ENCODE measurements at places on chromosomes 12 and 14.

- no peak for DNase-seq
Observed at GRCh38 chr12:70052476-70052875, 190.8 kb upstream of the CNOT2 start.

GRCh38 chr14:95260537-95261361, 59.0 kb downstream of the CLMN start:
- DNase-seq, result no peak

DNA sequence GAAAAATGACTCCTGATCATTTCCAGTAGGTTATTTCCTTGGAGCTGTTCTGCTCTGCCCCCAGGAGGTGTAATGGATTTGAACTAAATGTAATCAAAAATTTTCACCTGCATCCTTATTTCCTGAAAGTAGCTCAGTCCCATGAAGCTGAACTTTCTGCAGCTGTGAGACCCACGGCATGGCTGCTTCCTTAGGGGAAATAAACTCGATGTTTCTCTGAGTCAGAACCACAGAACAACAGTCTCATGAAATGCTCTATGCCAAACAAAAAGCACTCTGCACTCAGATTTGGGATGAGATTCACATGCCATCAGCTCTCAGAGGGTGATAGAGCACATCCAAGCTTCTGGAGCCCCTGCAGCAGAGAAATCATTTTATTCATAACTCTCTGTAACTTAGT, 224.1 kb upstream of the PLEKHG7 start:
- no peak for DNase-seq

DNA sequence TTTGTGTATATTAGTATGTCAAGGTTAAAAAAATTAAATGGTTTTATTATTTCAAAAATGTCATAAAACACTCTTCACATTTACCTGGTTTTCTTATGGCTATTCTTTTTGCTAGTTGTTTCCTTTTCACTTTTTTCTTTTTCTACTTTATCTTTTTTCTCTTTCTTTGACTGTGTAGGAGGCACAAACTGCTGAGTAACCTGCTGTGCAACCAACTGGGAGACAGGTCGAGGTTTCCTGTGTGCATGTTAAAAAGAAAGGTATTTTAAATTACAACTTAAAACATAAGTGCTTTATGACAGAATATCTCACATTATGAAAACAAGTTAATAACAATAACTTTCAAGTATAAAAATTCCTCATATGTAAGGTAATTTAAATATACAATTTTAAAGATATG, 16.9 kb upstream of the GXYLT1 start:
- no peak for DNase-seq

DNA sequence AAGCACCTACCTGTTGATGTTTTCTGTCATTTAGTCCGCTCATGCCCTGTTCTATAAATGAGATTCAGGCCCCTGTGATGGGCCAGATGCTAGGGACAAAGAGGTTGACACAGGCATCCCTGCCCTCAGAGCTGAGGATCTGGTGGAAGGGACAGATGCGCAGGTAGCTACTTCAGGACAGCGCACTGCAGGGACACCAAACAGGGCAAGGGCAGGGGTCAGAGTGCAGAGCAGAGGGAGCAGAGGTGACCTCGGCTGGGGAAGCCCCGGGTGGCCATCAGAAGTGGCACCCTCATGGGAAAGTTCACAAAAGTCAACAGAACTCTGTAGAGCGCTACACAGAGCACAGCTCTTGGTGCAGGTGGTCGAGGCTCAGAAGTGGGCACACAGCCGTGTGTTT, 5.6 kb upstream of the PNMA1 start:
- no peak for DNase-seq

- peak; percentile 84 for DNase-seq
Observed at GRCh38 chr12:122980183-122981035, at the start of gene ARL6IP4. Gene ARL6IP4 (plus strand): TSS chr12:122980681. CDS start chr12:122981140, 459 bp downstream.

GRCh38 chr12:92404259-92404894, 258.7 kb upstream of the BTG1 start:
- DNase-seq, result no peak

GRCh38 chr14:100826391-100827100, 628 bp downstream of the MEG3 start:
- DNase-seq, result no peak
